ENCODE measurements at places on chromosomes 1 and 21. TPM values are rescaled to one million over a fixed set of nuclear protein-coding genes. Genes with fewer than 3 reads are reported as not detected.

Gene ITGB2
- not detected for total RNA-seq

Gene SLC2A1
- 19.9 TPM for total RNA-seq

Gene BRDT
- total RNA-seq, result not detected

Gene COA7
- total RNA-seq, result 9.8 TPM

Gene SLC1A7
- total RNA-seq, result 2.4 TPM

Gene CSF3R
- under 0.01 TPM for total RNA-seq

Gene OR2G6
- total RNA-seq, result not detected

Gene BARHL2
- total RNA-seq, result not detected

Gene MYBPH
- 0.26 TPM for total RNA-seq

Gene GFI1
- not detected for total RNA-seq

Gene LDLRAD1
- total RNA-seq, result not detected

Gene MNDA
- total RNA-seq, result not detected

Gene AQP10
- total RNA-seq, result not detected

Gene DIRAS3
- 5.2 TPM for total RNA-seq

Gene CHI3L1
- 1.1 TPM for total RNA-seq

Gene ACTL8
- total RNA-seq, result 0.16 TPM

Gene ILDR2
- not detected for total RNA-seq

Gene KLHDC8A
- not detected for total RNA-seq

Gene CHRNB2
- not detected for total RNA-seq

Gene RIIAD1
- total RNA-seq, result not detected

Gene TRAPPC3
- 70.9 TPM for total RNA-seq

Gene FAM167B
- 0.47 TPM for total RNA-seq

Gene PTGS2
- total RNA-seq, result 4.1 TPM

Gene NIPAL3
- 42.7 TPM for total RNA-seq

Gene OR2T2
- total RNA-seq, result not detected

Gene UBE2U
- total RNA-seq, result not detected

Gene GPR137B
- 15.2 TPM for total RNA-seq
